NCI-H2029 treated with DMSO at 0.1 percent for 48 hours (cell line): ENCODE measurements at places on chromosomes 5 and 9.
A peak's percentile ranks its signal among the peaks of the same experiment; 100 is the strongest.

- no peak for DNase-seq
These were observed 47.4 kb downstream of the FNBP1 start for GRCh38 chr9:129995409-129996160.

- no peak for DNase-seq
These were observed 65.2 kb downstream of the USP20 start for GRCh38 chr9:129900263-129901027.

- DNase-seq, result peak; percentile 10
These were observed 2.0 kb downstream of the NKD2 start for GRCh38 chr5:1010641-1011046.

- no peak for DNase-seq
These were observed 110.1 kb upstream of the GRIN3A start for GRCh38 chr9:101848485-101848919.
